ENCODE measurements at places on chromosomes 4 and X.

GRCh38 chrX:43065978-43066377 lies 288.0 kb upstream of the PPP1R2C start:
- DNase-seq: no peak

GRCh38 chr4:55397126-55397436 lies 1.3 kb downstream of the TMEM165 start:
- DNase-seq: peak; percentile 45

GRCh38 chrX:15686818-15687685 lies 22.4 kb upstream of the CLTRN start:
- DNase-seq: peak; percentile 24

DNA sequence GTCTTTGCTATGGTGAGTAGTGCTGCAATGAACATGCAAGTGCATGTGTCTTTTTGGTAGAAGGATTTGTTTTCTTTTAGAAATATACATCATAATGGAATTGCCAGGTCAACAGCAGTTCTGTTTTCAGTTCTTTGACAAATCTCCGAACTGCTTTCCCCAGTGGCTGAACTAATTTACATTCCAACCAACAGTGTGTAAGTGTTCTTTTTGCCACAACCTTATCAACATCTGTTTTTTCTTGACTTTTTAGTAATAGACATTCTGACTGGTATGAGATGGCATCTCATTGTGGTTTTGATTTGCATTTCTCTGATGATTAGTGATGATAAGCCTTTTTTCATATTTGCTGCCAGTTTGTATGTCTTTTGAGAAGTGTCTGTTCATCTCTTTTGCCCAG lies 406.3 kb downstream of the DTHD1 start:
- DNase-seq: no peak

DNA sequence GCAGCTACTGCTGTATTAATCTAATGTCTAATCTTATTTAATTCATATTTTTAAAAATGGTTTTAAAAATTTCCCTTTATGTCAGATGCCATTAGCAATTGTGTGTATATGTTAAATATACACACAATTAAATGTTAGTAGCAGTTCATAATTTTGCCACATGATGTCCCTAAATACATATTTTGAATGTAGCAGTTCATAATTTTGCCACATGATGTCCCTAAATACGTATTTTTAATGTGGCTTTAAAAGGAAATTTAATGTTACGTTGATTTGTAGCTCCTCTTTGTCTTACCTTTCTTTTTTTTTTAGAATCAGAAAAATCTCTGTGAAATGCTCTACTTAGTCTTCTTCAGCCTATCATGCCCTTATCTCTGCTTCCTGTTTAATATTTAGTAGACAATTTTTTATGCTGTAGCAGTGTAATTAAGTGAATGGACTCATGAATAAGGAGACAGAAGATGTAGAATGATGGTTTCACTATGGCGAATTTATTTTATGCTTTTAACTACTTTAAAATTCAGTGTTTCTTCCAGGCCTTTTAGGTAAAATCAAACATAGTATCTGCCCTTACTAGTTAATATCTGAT lies 26.1 kb downstream of the RBM46 start:
- DNase-seq: no peak

GRCh38 chr4:153579410-153579809 lies 104.7 kb upstream of the TLR2 start:
- no peak for DNase-seq
